ENCODE measurements at places on chromosomes 12 and 14.

DNA sequence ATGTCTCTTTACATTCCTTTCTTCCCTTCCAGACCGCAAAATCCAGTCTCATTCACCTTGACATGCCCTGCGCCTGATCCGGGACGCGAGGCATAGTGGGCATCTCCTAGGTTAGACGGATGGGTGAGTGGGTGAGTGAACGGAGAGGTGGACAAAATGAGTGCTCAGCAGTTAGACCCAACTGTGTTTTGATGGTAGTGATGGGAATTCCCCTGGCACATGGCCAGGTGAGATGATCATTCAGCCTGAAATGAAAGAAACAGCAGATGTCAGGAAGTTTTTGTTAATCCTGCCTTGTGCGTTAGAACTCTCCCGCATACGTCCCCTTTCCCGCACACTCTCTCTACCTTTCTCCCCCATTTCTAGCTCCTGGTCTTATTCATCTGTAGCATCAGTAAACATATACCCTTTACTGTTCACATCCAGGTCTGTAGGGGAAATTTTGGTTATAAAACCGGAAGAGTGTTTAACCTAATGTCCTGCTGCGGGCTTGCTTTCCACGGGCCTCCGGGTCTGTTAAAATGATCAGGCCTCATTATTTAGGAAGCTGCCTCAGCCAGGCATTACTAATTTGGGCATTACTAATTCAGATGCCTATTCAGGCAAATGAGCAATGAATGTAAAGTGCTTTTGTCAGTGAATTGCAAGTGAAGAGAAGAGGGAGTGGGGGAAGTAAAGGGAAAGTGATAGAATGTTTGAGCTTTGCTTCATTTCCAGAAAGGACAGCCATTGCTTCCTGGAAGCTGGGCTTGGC is 172.8 kb downstream of the ETV6 start:
- no peak for DNase-seq

DNA sequence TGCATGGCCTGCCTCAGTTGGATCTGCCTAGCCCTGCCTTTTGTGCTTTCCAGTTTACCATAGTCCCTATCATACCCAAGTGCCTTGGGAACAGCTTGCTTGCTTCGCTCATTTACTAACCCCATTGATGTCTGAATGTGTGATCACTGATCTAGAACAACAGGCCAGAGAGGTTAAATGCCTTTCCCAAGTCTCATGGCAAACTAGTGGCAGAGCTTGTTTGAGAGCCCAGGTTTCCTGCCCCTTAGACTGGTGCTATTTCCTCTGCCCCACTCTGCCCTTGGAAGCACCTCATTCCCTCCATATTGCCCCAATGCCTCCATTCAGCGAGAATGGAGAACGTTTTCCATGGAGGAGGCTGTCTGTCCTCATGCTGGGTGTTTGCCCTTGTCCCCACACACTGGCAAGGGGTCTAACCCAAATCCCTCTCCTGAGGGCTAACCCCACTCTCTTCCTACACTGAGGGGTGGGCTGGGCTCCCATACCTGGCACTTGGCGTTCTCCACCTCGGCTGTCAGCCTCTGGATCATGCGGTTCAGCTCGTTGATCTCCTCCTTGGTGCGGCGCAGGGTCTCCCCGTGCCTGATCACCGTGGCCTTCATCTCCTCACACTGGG is 19.8 kb downstream of the KRT7 start:
- no peak for DNase-seq

DNA sequence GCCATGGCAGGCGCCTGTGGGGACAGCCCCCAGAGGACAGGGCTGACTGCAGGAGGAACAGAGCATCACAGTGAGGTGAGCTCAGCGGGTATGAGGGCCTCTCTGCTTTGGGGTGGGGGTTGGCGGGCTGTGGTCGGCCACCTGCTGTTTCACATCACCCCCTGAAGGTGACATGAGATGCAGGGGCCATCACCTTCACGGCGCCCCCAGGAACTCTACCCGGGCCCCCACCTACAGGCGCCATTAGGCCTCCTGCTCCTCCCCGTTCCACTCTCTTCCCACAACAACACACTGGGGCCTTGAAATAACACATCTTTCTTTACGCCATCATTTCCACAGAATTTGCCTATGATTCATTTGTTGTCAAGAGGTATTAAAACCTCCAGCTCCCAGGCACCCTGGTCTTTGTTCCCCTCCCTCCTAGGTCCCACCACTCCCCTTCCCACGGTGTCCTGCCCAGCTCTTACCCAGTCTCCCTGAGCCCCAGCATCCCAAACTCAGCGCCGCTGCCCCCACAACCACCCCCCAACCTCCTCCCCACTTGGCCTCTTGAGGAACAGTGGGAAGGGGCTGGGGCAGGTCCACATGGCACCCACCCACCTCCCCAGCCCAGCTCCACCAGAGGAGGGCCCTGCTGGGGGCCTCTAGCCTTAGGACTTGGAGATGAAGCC is 12.7 kb upstream of the HDAC7 start:
- no peak for DNase-seq

DNA sequence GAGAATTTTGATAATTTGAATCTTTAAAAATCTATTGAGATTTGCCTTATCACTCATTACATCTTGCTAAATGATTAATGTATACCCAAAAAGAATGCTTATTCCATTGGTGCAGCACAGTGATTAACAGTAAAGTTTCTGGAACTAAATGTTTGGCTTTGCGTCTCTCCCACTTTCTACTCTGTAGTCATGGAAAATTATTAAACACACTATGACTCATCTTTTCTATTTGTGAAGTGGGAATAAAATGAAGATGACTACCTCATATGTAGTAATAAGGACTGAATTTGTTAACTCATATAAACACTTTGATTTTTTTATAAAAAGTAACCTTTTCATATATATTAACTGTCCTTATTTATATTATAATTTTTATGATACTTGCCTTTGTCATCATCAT is 118.1 kb downstream of the RERGL start:
- no peak for DNase-seq

GRCh38 chr14:68733086-68733914 is 59.6 kb downstream of the ZFP36L1 start:
- no peak for DNase-seq

DNA sequence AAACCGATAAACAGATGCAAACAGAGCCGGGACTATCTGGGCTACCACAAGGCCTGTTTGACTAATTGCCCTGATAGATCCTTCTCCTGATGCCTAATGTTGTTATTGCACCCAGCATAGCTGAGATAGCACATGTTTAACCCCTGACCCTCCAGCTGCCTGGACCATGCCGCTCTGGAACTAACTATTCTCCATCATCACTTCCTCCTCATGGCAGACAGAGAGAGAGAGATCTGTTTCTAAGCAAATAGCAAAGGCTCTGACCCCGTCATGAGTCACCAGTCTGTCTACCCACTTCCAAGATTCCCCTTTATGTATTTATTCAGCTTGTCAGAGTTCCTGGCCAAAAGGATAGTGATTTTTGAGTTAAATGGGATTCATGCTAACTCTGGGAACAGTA is 58.2 kb upstream of the FLRT2 start:
- DNase-seq: peak; percentile 69

DNA sequence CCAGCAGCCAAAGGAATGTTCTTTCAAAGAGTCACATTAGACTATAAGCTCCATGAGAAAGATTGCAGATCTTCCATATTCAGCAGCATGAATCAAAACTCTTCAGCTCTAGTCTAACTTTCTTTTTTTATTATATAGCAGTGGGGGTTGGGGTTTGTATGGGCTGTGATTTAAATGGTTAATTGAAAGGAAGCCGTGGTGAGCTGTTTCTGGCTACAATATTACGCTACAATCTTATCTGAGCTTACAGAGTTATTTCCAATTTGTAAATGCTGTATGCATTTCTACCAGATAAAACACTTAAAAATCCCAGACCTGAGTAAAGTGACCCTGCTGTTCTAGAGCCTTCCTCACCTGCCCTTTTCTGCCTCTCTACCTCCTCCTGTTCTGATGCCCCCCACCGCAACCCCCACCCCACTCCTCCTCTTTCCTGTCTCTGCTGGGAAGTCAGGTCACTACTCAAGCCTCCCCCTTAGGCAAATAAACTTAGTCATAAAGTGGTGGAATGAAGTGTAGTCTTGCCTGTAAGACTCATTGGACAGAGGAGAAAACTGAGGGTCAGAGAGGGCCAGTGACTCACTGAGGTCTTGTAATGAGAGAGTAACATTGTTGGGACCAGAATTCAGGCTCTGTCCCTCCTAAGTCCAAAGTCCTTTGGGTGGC is 1089.5 kb downstream of the BCL11B start:
- DNase-seq: no peak

Measured in fibroblast of the conjunctiva (primary cell).